Activated CD8-positive, alpha-beta memory T cell treated with anti-CD3 and anti-CD28 coated beads, Interleukin-2, amount 10 ng/mL, durations not matched to agents 7 days and 5 days (primary cell): ENCODE measurements at places on chromosomes 6 and 20.

DNA sequence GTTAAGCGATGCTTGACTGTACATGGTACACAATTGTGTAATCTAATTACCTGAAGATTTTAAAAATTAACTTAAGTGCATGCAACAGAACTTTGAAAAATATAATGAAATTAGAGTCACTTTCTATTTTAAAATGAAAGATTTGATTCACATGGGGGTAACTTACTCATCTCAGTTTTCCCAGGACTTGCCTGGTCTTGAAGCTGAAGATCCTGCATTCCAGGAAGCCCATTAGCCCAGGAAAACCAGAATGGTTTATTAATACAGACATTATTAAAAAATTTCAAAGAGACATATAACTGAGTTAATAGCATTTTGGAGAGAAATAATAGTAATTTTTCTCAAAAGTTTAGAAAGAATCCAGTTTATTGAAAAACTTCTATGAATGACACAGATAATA lies 190.6 kb downstream of the SIM1 start:
- DNase-seq = no peak

GRCh38 chr6:41940759-41941279 lies 789 bp downstream of the CCND3 start:
- DNase-seq = peak; percentile 89

- DNase-seq = no peak
Observed at GRCh38 chr20:47318027-47318585, 38.4 kb downstream of the ZMYND8 start.

GRCh38 chr20:54680872-54681619 lies 205.7 kb downstream of the DOK5 start:
- no peak for DNase-seq

GRCh38 chr6:122035173-122035572 lies 364.3 kb upstream of the HSF2 start:
- DNase-seq = no peak

DNA sequence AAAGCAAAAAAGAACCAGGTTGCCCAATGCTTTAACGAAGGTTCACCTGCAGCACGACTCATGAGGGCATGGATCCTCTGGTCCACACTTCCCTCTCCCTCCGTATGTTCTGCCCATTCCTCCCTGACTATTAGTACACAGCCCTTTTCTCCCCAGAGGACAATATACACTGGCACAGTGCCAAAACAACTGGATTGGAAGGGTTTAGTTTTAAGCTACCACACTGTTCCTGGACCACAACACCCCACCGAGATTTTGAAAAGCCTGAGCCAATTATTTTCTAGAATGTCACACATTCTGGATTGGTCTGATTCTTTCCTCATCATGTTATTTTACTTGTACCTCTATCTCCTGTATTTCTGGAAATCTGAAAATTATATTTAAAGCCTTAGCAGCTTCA lies 2.9 kb upstream of the AKAP7 start:
- DNase-seq = no peak

GRCh38 chr6:45548657-45549515 lies 171.2 kb upstream of the SUPT3H start:
- DNase-seq = no peak

DNA sequence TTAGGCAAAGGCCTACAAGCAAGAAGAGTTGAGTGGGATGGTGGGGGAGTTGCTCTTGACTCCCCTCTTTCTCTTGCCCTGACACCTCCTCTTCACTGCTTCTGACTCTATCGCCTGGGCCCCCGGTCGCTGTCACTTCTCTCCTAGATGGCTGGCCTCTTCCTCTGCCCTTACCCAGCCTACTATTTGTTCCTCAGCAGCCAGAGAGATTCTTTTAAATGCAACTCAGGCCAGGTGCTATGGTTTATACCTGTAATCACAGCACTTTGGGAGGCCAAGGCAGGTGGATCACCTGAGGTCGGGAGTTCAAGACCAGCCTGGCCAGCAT lies 4.3 kb upstream of the PDYN start:
- DNase-seq = no peak

GRCh38 chr6:166365221-166365620 lies 17.5 kb downstream of the MPC1 start:
- no peak for DNase-seq

DNA sequence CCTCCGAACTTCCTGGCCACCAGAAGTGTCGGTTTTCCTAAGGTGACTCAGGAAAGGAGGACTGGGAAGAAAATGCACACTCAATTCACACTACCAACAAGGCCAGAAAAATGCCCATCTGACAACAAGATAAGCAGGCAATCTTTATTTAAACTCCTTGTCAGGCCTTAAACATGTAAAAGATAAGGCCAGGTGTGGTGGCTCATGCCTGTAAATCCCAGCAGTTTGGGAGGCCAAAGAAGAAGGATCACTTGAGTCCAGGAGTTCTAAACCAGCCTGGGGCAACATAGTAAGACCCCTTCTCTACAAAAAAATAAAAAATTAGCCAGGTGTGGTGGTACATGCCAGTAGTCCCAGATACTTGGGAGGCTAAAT lies 7.6 kb upstream of the ID1 start:
- no peak for DNase-seq

- DNase-seq = no peak
Observed at GRCh38 chr20:14313341-14314020, 23.9 kb downstream of the FLRT3 start.

GRCh38 chr20:47352332-47353238 lies 3.9 kb downstream of the ZMYND8 start:
- no peak for DNase-seq

GRCh38 chr20:23608251-23608846 lies 2.6 kb upstream of the CST9 start:
- DNase-seq = no peak

- DNase-seq = no peak
Observed at GRCh38 chr6:100382031-100382430, 82.7 kb downstream of the SIM1 start.

DNA sequence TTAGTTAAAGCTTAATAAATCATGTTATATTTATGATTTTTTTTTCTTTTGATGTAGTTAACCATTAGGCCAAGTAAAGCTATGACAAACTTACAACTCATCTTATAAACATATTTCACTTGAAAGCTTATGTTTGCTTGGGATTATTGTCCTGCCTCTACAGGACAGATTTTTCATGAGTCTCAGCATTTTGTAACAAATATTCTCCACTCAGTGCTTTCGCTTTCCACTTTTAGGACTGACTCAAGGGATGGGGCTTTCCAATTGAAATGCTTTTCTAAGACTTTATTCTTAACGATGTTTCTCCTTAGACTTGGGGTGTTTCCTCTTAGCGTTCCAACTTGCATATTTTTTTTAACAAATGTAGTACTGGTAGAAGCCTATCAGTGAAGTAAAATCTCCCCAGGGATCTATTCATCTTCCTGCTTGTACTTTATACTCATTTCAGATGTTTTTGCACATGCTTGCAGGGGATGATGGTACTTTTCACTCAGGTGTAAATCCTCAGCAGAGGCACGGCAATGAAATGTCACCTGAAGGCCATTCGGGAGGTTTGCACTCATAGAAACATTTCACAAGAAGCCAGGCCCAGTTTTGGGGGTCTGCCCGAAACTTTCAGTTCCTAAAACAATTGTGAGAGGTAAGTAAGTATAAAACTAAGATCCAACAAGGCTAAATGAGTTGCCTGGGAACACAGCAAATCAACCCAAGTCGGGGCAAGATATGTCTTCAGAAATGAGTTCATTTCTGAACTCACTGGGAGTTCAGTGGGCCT lies 298.1 kb upstream of the FOXQ1 start:
- DNase-seq = no peak

DNA sequence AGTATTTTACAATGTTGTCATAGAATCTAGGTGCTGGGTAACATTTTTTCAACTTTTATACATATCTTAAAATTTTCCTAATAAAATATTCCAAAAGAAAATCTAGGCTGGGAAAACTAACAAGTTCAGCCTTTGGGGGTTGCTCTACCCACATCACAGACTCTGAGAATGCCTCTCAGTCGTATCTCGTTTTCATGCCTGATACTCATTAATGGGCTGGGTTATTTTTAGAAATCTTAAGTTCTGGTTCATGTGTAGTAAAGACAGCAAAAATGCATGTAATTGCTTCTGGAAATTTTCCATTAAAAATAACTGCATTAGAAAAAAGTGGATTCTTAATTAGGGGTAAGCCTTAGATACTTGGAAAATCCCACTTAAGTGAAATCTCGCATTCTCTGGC lies 149.3 kb downstream of the SLC24A3 start:
- no peak for DNase-seq

GRCh38 chr20:371755-372542 lies 8.6 kb upstream of the TRIB3 start:
- no peak for DNase-seq

DNA sequence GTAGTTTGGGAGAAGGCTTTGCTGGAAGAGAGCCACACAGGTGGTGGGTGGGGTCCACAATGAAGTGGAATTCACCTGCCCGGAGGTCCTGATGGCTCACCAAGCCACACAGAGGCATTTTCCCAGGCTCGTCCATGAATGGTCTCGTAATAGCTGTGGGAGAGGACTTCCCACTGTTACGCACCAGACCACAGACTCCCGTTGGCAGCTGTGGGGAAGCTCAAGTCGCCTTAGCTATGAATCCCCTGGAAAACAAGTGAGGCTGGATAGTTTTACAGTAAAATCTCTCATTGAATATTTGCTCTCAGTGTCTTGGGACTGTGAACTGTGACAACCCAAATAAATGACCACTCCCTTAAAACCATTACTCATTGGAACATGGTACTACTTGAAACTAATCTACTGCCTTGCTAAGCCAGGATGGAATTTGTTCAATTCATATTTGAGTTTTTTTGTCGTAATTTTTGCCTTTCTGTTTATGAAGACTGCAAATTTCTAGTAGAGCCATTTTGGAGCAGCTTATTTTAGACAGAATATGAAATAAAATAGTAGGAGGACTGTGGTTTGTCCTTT lies 79.4 kb downstream of the JAG1 start:
- no peak for DNase-seq

DNA sequence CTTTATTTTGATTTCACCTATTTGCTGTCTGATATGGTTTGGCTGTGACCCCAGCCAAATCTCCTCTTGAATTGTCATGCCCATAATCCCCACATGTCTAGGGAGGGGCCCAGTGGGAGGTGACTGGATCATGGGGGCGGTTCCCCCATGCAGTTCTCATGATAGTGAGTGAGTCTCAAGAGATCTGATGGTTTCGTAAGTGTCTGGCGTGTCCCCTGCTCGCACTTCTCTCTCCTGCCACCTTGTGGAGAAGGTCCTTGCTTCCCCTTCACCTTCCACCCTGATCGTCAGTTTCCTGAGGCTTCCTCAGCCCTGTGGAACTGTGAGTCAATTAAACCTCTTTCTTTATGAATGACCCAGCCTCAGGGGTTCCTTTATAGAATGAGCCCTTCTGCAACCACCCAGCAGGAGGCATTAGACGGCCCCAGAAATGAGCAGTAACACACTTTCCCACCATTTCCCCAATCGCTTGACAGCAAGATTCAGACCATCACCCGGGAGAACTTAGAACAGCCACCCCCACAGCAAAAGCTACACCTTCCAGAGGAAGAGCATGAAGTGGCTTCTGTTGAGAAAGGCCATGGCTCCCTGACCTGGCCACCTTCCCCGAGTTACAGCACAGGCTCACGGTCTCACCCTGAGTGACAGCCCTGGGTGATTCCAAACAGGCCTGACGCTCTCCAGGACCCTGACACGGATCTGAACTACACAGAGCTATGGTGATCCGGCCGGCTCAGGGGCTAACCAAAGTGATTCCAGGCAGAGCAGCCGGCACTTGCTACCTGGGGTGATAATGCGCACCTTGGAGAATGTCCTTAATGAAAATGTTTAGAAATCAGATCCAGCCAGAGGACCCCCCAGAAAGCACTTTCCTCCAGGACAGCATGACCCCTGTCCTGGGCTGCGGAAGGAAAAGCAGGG lies 131.2 kb upstream of the CDH4 start:
- peak; percentile 42 for DNase-seq

GRCh38 chr6:41836022-41836659 lies 48.6 kb downstream of the TOMM6 start:
- no peak for DNase-seq

DNA sequence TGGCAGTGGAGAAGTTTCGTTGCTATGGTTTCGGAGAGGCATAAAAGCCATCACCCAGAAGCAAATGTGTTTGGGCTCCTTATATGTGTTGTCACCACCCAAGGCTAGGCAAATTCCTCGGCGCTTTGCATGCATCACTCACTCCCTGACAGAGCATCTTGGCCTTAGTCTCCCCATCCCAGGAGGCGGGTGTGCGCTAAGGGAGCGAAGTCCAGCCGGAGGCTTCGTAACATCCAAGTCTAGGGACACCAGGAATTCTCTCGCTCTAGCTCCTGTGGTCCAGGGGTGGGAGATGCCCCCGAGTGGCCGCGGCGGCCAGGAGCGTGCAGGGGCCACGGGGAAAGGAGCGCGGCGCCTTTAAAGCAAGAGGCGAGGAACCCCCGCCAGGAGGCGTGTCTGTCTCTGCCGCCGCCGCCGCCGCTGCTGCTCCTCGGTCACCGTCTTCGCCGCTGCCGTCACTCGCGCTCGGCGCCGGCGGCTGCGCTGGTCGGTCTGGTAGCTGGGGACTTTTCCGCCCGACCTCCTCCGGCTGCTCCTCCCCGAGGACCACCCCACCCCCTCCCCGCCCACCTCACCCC lies at the start of gene GRIK2:
Gene GRIK2 (plus strand): TSS at position 458 of the 578 bp plus-strand sequence.
- DNase-seq = no peak

GRCh38 chr6:143140767-143141166 lies 80.1 kb downstream of the AIG1 start:
- DNase-seq = no peak
